ENCODE measurements at places on chromosomes 5 and 9. TPM values are rescaled to one million over a fixed set of nuclear protein-coding genes. Genes with fewer than 3 reads are reported as not detected.

DNA sequence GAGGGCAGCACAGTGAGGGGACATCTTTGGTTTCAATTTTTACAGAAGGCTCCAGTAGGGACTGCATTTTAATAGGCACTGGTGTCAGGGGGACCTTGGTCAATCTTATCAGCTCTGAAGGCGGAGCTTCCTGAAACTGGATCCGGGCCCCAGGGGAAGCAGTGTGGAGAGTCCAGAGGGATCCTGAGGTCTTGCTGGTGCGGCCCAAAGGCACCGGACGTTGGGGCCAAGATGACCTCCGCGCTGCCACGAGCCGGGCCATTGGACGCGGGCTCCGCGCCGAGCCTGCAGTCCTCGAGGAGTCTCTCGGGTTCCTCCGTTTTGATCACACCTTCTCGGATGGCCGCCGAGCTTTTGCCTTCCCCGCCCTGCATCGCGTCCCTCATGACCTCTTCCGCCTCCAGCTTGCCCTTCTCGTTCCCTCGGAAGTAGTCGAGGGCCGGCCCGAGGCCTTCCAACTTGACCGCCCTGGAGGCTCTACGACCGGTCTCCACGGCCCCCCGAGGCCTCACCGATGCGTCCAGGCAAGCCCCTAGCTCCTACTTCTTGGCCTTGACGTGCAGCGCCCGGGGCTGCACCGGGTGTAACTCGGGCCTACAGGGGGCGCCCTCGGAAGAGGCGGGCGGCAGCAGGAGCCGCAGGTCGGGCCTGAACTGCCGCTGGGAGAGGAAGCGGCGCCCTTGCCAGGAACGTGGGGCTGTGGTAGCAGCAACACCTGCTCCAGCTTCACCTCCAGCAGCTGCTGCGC lies 18.8 kb downstream of the C5orf52 start:
- DNase-seq: no peak

DNA sequence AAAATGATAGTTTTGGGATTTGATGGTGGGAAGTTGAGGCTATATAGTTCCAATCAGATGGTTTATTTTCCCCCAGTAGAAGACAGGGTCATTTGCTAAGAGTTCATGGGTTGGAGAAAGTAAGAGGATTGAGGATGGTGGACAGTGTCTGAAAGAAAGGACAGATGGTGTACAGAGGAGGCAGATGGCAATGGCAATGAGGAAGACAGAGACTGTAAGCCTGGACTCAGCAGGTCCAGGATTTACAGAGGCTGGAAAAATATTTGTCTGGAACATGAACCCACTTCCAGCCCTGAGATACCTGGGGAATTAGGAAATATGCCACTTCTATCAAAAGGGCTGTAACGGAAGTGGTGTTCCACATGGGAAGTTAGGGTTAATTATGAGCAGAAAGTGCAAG lies 84.5 kb downstream of the PCSK1 start:
- no peak for DNase-seq

GRCh38 chr5:67192719-67193438 lies 3.7 kb downstream of the CD180 start:
- no peak for DNase-seq

- no peak for DNase-seq
Measured at GRCh38 chr5:10467281-10468198, 25.9 kb downstream of the ROPN1L start.

The TMEM232 gene
- total RNA-seq: 7.0 TPM

The SPINK6 gene
- not detected for total RNA-seq

DNA sequence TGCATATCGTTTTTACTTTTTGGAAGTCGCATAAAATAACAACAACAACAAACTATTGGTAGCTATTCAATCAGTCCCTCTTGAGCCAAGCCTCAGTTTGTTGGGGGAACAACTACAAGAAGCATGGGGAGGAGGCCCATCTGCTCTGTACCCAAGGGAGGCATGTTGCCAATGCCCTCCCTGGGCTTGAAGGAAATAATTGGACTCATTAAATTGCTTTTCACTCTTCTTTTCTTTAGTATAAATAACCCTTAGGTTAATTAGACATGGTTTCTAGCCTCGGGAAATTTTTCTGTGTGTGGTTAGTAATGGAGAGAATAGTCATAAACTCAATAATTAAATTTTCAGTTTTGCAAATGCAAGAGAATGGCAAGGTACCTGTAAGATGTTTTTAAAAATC lies 500.7 kb downstream of the TLE4 start:
- no peak for DNase-seq

Measured in urinary bladder (tissue), 4 donors.